ENCODE measurements at places on chromosomes 3 and 15.

- no peak for DNase-seq
Measured at GRCh38 chr3:43180694-43181093, 74.8 kb upstream of the POMGNT2 start.

GRCh38 chr3:174191895-174192294 lies 667.2 kb upstream of the NAALADL2 start:
- DNase-seq = no peak

DNA sequence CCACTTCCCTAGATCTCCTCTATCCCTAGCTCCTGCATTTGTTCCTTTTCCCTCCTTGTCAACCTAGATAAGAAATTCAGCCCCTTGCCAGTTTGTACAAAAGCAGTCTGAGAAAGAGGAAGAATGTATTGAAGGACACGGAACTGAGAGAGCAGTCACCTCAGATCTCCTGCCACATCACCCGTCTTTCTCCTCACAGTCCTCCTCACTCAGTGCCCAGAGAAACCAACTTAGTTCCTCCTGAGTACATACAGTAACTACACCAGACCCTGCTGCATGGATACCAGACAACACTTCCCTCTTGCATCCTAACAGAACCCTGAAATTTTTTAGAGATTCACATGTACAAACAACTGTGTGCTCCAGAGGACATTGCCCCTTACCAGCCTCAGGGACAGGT lies 563.6 kb upstream of the ADAMTS9 start:
- DNase-seq = no peak

DNA sequence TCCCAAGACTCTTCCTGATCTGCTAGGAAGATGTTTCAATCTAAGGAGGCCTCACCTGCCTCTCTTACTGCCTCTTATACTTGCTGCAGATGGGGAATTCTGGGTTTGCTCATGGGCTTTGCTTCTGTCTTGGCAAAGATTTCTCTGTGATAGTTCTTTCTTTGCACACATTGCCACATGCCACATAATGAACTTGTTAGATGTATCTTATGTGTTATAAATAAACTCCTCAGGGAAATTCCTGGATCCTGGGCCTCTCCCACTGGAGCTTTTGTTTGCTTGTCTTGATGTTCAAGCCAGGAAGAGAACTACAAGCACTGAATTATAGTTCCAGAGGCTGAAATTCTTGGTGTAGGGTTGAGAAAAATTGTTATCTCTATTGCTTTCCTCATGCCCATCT lies 12.2 kb downstream of the RTP1 start:
- no peak for DNase-seq

DNA sequence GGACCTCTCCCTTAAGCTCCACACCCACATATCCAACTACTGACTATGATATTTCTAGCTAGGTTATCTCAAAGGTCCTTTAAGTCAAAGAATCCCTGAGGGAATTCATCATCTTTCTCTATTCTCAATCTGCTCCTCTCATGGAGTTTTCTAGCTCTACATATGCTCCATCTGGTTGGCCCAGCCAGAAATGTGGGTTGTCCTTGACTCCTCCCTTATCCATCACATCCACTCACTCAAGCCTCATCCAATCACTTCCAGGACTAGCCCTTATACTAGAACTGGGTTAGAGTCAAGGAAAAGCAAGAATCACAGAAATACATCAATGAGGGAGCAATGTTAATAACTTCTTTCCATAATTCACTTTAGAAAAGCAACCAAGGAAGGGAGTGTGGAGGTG lies 45.4 kb downstream of the ZNF106 start:
- DNase-seq = no peak

DNA sequence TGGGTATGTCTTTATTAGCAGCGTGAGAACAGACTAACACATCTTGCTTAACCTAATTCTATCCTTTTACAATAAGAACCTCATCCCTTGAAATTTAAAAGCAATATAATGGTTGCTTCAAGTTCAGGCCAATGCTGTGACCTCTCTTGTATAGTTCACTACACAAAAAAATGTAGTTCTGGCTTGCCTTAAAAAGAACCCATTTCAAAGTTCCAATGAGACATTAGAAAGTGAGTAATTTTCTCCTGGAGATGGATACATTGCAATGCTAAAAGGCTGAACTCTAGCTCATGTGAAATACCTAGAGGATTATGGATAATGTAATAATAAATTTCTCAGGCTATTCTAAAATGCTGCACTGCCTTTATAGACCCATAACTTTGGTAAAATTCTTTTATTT lies 47.8 kb downstream of the ATP13A4 start:
- DNase-seq = no peak

DNA sequence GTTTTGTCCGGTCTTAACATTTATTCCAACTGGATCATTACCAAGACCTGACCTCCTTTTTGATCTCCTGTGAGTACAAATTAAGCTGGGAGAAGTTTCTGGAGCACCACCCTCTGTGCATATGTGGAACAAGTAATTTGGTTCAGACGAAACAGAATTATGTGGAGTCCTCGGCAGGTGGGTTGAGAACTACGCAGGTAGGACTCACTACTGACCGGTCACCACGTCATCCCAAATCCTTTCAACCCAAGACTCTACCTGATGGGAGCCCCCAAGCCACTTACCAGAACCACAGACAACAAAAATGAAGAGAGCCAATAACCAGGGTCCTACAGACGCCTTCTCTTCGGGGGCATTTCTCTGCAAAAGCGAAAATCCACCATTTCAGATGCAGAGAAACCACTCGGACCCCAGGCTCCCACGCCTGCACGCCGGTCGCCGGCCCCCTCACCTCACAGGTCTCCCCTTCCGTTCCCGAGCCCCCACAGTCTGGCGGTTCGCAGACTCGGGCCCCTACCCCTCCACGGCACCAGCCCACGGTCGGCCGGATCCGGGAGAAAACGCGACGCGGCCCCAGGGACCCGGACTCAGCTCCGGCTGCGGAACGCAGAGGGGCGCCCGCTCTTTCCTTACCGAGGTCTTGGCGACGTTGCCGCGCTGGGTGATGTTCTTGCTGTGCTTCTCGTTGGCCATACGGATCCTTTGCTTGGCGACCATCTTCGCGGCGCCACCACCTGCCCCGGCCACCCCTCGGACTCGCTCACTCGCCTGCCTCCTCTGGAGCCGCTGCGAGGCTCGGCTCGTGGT lies 674 bp downstream of the SERP1 start:
- DNase-seq = no peak

- DNase-seq = no peak
Measured at GRCh38 chr15:99442252-99442897, 123.4 kb upstream of the MEF2A start.

DNA sequence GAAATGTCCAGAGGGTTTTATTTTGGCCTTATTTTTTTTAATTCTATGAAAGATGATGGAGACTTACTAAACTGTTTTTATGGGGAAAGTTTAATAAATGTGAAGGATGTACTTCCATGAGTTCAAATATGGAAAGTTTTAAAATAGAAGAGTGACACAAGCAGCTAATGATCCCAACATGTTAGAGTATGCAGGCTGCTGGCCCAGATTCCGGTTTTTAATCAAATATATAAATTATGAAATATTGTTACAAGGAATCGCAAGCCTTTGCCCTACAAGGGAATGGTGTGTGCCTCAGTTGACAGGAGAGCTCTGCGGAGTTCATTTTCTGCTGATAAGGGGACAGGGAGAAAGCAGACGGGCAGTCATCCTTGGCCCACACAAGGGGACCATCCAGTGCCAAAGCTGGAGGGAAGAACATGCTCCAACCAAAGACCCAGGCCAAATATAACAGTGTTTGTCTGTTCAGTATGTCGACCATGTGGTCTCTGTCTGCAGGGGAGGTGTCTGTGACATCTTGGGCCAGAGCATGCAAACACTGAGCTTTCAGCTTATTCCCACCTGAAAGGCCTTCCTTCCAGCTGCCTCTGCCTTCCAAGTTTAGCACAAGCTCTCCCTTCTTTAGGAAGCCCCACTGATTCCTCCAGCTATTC lies 69.8 kb downstream of the SSUH2 start:
- no peak for DNase-seq

DNA sequence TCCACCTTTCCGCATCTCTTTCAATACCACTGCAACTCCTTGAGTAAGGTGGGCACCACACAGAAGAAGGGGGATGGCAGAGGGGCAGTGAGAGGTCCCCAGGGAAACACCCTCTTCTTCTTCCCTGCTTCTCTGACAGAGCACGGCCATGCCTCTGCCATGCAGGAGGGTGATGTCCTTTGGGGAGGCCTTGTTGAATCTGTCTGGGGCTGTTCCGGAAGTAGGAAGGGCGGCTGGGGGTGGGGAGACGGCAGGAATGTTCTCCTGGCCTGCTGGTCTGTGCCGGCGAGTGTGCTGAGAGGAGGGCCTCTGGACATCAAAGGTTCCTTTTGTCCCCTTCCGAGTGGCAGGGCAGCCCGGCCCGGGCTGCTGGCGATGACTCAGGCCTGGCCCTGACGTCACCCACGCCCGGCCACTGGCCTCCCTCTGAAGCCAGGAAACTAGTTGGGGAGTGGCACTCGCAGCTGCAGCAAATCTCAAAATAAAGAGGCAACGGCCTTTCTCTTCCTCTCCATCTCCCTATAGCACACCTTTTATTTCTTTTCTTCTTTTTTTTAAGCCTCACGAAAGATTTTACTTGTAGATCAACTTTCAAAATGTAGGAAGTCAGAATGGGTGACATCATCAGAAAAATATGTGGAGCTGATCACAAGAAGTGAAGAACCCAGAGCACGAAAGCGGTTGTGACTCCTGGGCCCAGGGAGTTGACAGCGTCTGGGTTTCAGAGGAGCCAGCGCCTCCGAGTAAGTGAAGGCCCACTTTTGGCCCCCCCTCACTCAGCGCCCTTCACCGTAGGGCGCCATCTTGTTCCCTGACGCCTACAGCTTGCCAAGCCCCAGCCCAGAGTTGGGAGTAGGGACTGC lies at the start of gene ZBTB38:
Gene ZBTB38, plus strand, starts transcription at position 443 of the 863 bp plus-strand sequence. CDS start 73,885 bp downstream, outside the sequence.
- DNase-seq = no peak

DNA sequence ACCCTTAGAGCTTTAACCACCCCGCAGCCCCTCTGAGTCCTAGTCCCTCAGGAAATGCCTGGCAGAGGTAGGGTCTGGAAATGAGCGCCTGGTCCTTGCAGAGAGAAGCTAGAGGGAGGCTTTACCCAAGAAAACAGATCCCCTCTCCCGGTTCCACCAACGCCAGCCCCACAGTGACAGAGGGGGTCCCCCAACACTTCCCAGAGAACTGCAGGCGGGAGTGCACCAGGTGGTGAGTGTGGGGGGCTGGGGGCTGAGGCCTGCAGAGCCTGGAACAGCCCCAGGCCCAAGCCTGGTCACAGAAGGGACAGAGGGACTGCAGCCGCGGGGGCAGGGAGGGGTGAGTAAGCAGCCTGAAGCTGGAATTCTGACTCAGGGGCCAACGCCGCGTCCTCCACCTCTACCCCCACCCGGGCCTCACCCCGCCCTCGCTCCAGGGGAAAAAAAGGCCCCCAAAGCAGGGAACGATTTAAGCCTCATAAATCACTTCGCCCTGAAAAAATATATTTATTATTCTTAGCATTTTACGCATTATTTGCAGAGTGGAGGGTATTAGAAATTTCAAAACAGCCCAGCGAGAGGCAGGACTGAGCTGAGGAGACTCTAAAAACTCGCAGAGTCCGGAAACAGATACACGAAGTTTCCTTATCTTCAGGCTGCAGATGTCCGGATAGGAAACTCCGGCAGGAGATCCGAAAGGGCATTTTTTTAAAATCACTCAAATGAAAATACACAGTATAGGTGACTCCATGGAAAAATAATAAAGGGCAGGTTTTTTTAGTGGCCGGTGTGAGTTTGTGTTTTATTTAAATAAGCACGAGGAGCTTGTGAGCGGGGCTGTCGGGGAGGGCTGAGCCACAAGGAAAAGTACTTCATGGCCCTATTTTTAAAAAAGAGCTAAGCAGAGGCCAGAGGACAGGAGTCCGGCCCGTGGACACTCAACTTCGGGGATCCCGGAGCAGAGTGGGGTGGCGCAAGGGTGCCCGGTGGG lies 10.0 kb downstream of the GATA2 start:
- DNase-seq = no peak

DNA sequence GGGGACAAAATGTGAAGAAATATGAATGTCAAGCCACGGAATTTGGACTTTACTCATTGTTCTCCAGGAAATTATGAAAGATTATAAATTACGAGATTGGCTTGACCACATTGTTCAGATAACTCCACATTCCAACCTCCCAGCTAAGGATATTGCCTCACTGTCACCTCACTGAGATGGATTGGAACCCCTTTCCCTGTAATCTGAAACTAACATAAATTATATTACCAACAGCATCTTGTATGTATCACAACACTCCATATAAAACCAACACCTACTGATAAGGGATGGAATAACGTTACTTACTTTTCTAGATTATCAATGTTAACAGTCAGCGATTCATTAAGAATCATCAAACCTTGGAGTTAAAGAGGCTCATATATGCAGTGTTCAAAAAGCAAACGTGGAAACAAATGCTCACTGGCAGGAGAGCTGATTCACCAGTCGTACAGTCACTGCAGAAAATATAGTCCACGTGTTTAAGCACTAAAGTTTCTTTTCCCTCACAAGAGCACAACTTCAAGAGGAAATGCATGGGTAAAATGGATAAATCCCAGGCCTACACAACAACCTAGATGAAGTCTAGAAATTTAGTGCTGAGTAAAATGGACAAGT lies 451.5 kb downstream of the FGF12 start:
- no peak for DNase-seq

DNA sequence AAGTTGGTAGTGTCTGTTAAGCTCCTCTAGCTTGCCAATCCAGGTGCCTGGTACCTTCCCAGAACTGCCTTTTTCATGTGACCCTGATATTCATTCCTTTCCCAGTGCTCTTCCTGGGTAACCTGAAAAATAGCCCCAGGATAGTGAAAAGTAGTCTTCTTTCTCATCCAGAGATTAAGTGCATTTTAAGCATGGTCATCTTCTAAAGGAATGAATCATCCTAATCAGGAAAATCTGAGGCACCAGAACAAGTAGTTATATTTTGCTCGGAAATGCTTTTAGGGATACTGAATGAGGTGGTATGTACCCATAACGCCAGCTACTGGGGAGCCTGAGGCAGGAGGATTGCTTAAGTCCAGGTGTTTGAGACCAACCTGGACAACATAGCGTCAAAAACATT lies 23.1 kb upstream of the PDCD6IP start:
- DNase-seq = no peak

- no peak for DNase-seq
Measured at GRCh38 chr3:40645883-40646282, 121.1 kb downstream of the ZNF621 start.

GRCh38 chr3:188168648-188169047 lies 14.7 kb downstream of the LPP start:
- no peak for DNase-seq

- DNase-seq = no peak
Measured at GRCh38 chr3:23547905-23548650, 257.7 kb upstream of the UBE2E1 start.

DNA sequence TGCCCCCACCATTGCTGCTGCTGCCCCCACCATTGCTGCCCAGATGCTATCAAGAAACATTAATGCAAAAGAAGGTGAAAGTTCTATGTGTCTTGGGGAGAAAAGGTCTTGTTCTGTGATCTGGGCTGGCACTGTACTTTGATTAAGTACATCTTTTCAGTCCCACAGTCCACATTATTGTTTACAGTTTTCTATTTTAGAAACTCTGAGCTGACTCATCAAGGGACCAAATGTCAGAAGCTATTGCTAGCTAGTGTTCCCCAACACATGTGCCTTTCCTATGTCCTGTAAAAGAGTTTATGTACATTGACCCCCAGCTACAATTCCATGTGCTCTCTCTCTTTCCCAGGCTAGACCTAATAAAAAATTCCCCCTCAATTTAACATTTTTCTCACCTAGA lies 264.7 kb upstream of the NECTIN3 start:
- DNase-seq = no peak
